Kidney epithelial cell (primary cell): ENCODE measurements at places on chromosomes 1 and 21. TPM values are rescaled to one million over a fixed set of nuclear protein-coding genes. Genes with fewer than 3 reads are reported as not detected.
A peak's percentile ranks its signal among the peaks of the same experiment; 100 is the strongest.

- no peak for DNase-seq
Measured at GRCh38 chr21:38913120-38913892, 107.6 kb downstream of the ETS2 start.

- no peak for DNase-seq
Measured at GRCh38 chr21:36773117-36773516, 74.2 kb downstream of the SIM2 start.

- peak; percentile 37 for DNase-seq
Measured at GRCh38 chr1:172089768-172090510, 248.6 kb downstream of the DNM3 start.

DNA sequence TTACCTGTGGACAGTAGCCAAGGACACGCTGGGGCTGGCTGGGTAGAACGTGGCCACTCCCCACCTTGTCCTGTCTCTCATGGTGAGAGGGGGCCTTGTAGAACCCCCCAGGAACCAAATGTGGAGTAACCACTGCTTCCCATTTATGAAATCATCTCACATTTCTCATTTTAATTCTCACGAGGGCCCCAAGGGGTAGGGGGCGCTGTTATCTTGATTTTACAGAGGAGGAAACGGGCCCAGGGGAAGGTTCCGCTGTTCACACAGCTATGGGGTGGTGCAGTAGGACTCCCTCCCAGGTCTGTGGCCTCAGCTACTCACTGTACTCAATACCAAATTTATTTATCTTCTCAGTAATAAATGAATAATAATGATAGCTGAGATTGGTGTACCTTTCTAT is 5.5 kb downstream of the SMPDL3B start:
- no peak for DNase-seq

GRCh38 chr1:26774462-26774861 is 13.3 kb upstream of the PIGV start:
- no peak for DNase-seq

DNA sequence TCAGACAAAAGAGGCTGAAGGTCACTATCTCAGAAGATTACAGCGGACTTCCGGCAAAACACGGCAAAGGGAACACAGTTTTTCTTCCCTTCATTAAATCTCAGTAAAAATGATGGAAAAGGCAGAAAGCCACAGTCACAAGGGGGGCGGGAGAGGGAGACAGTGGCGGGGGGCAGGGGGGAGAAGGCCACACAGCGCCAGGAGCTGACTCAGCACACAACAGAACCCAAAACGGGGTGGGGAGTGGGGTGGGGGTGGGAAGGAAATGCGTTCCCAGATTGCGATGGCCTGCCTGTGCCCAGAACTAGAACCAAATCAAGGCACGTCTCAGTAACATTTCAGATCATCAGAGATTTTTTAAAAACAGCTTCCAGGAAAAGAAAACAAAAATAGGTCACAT is 13.4 kb downstream of the CFAP74 start:
- no peak for DNase-seq

- DNase-seq: no peak
Measured at GRCh38 chr1:186715887-186716809, 35.9 kb upstream of the PTGS2 start.

DNA sequence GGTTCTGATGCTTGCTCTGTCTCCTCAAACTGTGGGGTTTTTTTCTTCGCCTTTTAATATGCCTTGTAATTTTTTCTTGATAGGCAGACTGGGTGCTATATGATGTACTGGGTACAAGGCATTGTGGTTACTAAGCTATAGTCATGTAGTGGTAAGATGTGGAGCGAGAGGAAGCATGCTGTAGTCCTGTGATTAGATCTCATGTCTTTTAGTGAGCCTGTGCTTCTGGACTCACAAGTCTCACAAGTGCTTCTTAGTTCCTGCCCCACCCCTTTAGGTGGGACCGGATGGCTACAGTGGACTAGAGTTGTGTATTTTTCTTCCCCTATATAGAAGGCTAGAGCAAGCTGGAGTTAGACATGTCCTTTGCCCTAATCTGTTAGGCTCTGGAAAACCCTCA is 178.7 kb downstream of the DNM3 start:
- no peak for DNase-seq

DNA sequence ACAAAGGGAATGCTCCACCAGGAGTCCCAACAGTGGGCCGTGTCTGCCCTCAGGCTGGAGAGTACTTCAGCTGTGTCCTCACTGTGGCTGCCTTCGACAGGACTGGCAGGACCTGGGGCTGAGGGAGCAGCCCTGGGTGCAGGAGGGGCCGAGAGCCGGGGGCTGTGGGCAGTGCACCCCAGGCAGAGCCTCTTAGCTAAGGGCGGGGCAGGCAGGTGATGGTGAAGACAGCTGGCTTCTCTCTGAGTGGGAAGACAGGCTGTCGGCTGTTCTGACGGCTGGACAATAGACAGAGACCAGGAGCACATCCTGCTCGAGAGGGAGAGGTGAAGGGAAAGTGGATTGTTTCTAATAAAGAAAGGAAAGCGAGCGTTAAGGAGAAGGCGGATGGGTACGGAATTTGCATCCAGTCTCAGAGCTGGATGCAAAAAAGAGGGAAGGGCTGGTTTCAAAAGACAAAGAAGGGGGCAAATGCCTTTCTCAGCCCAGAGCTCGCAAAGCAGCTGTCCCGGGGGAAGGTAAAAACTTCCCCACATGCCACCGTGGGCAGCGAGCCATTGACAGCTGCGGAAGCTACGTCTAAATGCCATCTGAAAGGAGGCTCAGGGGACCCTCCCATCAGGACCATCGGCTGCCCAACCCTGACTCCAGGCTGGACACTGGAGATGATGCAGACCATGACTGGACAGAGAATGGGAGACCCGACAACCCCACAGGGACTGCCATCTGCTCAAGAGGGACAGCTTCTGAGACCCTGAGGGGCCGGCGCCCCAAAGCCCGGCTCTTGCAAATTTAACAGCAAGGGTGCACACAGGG is 92.0 kb downstream of the STUM start:
- no peak for DNase-seq

- no peak for DNase-seq
Measured at GRCh38 chr1:33170351-33171274, 11.2 kb downstream of the TRIM62 start.

DNA sequence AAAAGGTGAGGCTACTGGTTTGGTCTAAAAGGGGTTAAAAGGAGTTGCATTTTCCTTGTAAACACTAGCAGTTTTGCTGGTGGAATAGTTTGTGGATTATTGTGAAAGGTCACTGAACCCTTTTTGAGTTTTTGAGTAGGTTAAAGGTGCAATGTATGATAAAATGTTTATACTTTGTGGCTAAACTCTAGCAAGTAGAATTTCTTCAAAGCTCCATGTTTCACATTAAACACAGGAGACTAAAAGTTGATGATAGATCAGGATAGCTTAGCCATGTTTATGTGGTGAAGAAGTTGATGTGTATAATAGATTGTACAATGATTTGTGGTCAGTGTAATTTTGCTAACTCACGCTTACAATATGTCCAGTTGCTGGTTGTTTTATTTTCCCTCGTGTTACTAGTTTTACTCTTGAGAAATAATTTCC is 13.1 kb downstream of the ZNF326 start:
- no peak for DNase-seq

DNA sequence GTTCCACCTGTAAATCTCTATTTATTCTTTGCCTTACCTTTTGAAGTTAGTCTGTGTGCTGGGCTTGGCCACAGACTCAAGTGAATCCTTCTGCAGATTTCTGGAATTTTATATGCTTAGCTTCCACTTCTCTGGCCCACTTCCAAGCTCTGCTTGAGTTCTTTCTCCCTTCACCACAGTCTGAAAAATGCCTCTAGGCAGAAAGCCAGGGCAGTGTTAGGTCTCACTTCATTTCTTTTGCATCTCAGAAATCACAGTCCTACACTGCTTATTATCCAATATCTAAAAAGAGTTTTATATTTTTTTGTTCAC is 48.9 kb downstream of the INKA2 start:
- DNase-seq: peak; percentile 58

DNA sequence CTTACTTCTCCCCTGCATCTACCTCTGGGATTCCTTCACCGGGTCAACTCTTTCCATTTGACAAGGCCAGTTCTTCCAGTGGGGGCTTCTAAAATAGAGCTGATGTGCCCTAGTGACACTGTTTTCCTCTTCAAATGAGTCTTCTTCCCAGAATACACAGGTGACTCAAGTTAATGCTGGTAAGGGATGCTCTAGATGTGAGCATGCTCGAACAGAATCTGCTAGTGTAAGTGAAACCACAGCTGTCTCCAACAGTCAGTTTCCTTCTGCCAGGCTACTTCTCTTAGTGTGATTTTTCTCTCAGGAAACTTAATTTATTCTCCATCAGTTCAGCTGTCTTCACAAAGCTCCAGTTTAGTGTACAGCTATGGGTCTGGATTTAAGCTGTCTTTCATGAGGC is 194.9 kb upstream of the C1orf87 start:
- no peak for DNase-seq

Gene LCE2B
- not detected in 2 replicates for total RNA-seq

Gene SPRR2G
- not detected in 2 replicates for total RNA-seq

Gene SPRR5
- not detected in 2 replicates for total RNA-seq

Gene NTNG1
- total RNA-seq: 3.7 and 5.2 TPM in 2 replicates

Gene GBP2
- total RNA-seq: 2.2 and 2.7 TPM in 2 replicates

Gene ANGPTL1
- total RNA-seq: not detected in 2 replicates

Gene SH2D1B
- total RNA-seq: not detected in 2 replicates

Gene LRRC71
- not detected in 2 replicates for total RNA-seq

Gene DIRAS3
- total RNA-seq: 0.38 TPM in 1 of 2 replicates, not detected in the other

Gene CENPF
- total RNA-seq: 20.2 and 20.6 TPM in 2 replicates

Gene LHX8
- not detected in 2 replicates for total RNA-seq
